ENCODE measurements at places on chromosomes 6 and 20.

DNA sequence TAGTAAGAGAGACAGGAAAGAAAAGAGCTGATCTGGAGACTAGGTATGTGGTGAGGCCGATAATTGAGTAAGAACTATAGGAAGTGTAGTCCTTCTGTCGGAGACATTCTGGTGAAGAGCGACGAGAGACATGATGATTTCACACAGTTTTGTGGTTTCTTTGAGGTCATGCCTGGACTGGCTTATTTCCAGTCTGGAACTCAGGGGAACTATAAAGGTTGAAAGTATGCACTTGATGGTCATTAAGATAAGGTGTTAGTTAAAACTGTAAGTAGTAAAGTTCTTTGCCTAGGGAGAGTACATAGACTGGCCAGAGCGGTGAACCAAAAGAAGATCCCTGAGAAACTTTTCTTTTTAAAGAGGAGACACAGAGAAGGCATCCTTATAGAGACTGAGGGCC, 68.8 kb downstream of the RFX6 start:
- DNase-seq = no peak

- no peak for DNase-seq
Observed at GRCh38 chr6:124254941-124255685, 451.4 kb downstream of the NKAIN2 start.

DNA sequence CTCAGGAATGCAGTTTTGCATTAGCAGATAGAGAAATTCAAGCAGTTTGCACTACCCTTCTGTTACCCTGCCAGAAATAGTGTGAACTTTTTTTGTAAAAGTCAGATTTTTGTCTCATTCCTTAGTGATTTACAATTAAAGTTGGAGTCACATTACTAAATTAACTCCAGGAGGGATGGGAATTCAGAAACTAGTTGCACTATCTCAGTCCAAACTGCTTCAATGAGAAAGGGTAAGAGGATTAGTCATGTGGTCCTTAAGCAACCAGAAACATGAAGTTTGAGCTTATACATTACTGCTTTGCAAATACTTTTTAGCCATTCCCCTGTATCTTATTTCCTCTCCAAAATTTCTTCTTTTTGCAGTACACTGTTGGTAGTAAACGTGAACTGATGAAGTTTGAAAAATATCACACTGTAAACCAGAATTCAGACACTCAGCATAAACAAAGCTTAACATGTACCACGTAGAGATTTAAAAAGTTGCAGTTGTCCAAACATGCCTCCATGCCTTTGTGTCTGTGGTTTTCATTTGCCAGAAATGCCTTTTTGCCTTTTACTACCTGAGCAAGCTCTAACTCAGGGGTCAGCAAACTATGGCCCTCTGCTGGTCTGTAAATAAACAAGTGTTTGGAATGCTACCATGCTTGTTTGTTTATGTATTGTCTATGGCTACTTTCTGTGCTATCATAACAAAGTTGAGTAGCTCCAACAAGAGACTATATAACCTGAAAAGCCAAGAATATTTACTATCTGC, 49.7 kb downstream of the TP53INP2 start:
- DNase-seq = no peak

GRCh38 chr20:10802236-10802635, 128.4 kb upstream of the JAG1 start:
- no peak for DNase-seq

GRCh38 chr6:11245381-11246256, 13.2 kb upstream of the NEDD9 start:
- DNase-seq = no peak

- no peak for DNase-seq
Observed at GRCh38 chr6:50722829-50723554, 9.7 kb downstream of the TFAP2D start.

- DNase-seq = no peak
Observed at GRCh38 chr6:147726342-147726741, 217.9 kb downstream of the SAMD5 start.

Data from anterior cingulate cortex (tissue), 58 donors.